Activated CD4-positive, alpha-beta T cell treated with anti-CD3 and anti-CD28 coated beads for 1 hour (primary cell): ENCODE measurements at places on chromosomes 2 and 18.

- DNase-seq = no peak
Observed at GRCh38 chr2:154762638-154763037, 64.1 kb downstream of the KCNJ3 start.

DNA sequence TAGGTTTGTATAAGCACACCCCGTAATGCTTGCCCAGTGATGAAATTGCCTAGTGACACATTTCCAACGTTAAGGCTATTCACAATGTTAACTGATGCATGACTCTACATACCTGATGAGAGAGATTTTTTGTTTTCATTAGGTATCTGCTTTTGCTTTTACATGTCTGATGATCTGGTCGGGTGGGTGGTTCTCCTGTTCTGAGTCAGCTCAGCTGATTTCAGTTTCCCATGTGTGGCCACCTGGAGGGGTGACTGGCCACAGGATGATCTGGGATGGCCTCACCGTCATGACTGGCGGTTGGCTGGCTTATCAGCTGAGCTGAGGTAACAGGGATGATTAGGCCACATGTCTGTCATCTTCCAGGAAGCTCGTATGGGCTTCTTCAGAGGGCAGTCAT is 33.8 kb upstream of the ACYP2 start:
- DNase-seq = no peak

DNA sequence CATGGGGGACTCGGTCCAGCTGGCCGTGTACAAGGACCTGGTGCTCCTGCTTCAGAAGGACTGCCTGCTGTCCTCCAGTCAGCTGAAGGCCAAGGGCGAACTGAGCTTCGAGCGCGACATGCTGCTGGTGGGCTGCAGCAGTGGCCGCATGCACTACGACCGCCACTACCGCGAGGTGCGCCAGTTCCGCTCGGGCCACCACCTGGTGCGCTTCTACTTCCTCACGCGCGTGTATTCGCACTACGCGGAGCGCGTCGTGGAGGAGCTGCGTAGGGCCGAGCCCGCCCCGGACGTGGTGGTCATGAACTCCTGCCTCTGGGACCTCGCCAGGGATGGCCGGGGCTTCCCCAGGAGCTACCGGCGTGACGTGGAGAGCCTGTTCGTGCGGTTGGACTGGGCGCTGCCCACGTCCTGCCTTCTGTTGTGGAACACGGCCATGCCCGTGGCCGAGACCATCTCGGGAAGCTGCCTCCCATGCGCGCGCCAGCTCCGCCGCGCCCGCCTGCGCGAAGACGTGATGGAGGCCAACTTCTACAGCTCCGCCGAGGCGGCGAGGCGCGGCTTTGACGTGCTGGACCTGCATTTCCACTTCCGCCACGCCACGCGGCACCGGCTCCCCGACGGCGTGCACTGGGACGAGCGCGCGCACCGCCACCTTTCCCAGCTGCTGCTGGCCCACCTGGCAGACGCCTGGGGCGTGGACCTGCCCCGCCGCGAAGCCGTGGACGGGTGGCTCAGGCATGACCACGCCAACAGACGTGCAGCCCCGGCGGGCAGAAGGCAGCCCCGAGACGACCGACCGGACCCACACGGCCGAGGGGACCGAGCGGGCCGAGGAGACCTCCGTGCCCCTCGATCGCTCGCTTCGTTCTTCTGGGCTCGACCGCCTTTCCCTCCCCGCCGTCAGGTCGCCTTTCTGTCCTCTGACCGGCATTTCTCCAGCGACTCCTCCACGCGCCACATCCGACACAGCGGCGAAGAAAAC is 293.9 kb upstream of the ERBB4 start:
- DNase-seq = no peak

GRCh38 chr18:24138409-24138788 is 463 bp upstream of the CABYR start:
- DNase-seq = no peak

- DNase-seq = no peak
Observed at GRCh38 chr2:132652474-132652873, 17.5 kb downstream of the LYPD1 start.

DNA sequence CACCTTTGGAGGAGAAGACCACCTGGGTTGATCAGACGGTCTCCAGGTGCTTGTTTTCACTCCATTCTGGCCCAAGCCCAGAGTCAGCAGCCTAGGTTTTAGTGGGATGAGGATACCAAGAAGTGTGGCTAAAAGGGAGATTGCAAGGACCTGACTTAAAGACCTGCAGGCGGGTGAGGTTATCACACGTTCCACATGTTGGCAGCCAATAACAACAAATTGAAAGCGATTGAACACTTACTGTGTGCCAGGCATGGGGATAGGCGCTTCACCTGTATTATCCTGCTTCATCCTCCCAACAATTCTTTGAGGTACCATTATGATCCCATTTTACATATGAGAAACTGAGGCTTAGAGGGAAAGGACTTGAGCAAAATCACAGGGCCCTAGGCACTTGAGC is 5.0 kb downstream of the ARL4C start:
- no peak for DNase-seq

GRCh38 chr2:63484901-63485300 is 103.4 kb downstream of the WDPCP start:
- no peak for DNase-seq

- no peak for DNase-seq
Observed at GRCh38 chr2:70797506-70797905, 7.1 kb upstream of the FIGLA start.

DNA sequence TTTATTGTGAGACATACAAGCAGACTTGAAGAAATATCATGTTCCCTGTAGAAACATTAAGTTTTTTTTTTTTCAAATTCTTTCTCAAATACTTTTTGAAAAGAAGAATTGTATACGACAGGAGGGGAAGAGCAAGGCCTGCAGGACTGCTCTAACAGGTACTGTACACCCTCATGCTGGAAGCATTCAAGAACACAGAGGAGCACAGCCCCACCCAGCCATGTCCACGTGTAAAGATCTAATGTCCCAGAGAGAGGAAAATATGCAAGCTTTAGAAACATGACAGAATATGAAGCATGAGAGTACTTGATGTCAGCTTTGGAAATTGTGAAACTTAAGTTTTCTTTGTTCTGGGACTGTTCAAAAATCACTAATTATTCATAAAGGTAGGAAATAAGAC is 191.6 kb downstream of the TTC32 start:
- no peak for DNase-seq

- DNase-seq = no peak
Observed at GRCh38 chr2:213253162-213253561, 31.1 kb upstream of the SPAG16 start.
